ENCODE measurements at places on chromosomes 16 and 17.
A peak's percentile ranks its signal among the peaks of the same experiment; 100 is the strongest.

- DNase-seq, result no peak
Measured at GRCh38 chr16:29854520-29855100, 8.4 kb downstream of the CDIPT start.

DNA sequence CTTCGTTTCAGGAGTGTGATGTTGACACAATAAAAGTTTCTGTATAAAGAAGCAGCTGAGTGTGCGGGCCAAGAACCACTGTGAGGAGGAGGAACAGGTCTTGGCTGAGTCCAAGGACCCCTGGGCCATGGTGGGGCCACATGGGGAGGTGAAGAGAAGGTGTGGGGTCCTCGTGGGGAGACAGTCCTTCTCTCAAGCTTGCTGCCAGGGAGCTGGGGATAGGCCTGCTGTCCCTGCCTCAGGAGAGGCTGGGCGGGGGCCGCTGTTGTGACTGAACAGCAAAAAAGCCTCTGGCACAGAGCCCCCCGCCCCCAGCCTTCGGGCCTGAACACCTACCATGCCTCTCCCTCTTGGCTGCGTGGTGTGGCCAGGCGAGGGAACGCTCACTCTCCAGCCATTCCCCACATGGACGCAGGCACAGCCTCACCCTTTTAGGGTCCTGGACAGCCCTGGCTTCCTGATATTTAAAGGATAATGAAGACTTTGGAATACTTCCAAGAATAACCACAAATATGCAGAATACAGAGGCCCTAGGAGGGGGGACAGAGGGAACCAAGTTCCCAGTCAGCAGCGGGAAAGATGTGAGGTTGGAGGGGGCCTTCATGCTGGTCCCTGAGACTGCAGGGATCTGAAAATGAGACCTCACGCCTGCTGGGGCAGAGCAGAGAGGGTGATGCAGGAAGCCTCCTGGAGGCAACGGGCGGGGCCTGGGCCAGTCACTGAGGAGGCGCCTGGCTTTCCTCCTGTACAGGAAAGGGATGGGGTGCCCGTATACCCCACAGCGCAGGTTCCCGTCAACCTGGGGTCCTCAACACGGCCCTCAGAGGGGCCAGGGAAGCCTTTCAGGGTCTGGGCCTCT lies 100.0 kb upstream of the CREBBP start:
- DNase-seq, result no peak

GRCh38 chr16:29710227-29711219 lies 31.5 kb downstream of the QPRT start:
- DNase-seq, result no peak

- DNase-seq, result no peak
Measured at GRCh38 chr16:85847681-85848601, 48.4 kb downstream of the COX4I1 start.

DNA sequence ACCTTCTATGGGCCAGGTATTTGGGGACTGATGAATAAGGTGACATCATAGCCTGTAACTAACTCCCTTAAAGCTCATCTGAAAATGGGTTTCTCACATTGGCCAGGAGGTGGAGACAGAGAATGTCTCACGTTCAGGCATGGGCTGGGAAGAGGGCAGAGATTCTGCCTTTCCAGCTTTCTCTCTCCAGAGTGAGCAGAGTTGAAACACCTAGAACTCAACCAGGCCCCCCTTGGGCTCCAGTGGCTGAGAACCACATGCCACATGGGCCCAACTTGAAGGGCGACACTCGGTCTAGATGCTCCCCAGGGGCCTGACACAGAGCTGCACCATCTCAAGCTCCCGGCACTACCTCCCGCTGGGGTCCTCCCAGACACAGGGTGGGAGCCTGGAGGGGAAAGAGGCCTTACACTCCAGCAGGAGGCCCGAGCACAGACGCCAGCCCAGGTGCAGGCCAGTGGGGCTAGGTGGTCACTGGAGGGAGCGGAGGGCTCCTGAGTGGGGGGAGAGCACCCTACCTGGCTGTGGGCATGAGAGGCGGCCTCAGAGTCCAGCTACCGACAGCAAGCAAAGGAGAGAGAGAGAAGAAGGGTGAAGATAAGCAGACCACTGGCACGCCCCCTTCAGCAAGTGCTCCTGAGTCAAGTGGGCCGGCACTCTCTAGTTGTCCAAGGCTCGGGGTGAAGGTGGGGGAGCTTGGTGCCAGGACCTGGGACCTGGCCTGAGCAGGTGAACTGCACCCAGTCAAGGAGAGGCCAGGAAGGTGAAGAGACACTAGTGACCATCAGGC lies 55.9 kb downstream of the MYO18A start:
- no peak for DNase-seq

- DNase-seq, result peak; percentile 85
Measured at GRCh38 chr17:29615492-29616299, 7.0 kb downstream of the CORO6 start.

DNA sequence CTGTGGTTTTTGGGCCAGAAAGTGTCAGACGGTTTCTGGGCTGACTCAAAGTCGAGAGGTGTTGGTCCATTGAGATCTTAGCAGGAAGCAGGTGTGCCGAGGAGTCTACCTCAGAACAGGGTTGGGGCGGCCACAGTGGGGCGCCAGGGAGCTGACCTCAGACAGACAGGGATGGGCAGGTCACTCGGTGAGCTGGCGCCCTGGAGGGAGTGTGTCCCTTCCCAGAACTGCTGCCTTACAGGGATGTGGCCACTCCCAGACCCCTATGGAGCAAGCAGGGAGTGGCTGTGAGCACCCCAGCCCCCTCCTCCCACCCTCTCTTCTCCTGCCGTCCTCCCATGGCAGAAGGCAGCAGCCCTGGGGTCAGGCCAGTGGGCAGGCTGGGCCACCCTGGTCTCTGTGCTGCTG lies 14.0 kb upstream of the DPEP1 start:
- DNase-seq, result no peak

DNA sequence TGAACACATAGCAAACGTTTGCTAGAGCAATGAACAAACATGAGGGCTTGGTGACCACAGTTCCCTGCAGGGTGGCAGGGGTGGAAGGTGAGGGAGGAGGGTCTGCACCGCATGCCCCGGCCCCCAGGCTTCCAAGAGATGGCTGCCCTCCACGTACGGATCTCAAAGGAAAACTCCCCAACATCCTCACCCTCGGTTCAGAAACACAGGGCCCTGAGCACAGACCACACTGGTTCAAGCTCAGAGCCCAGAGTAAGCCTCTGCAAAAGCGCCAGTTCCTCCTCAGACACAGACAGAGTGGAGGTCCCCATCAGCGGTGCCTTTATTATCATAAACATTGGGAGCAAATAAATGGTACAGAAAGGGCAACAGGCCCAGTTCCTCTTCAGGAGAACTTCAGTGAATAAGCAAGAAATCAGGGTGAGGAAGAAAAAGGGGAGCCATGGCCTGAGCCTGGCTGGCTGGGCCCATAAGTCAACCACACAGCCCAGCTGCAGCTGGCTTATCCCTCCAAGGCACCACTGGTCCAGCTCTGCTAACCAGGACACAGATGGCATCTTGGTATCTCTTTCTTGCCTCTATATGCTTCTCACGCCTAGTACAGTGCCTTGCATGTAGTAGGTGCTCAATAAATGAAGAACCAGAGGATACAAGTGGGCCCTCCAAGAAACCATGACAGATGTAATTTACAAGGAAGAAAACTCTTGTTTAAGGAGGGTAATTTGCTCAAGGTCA lies 11.0 kb downstream of the MPO start:
- no peak for DNase-seq

DNA sequence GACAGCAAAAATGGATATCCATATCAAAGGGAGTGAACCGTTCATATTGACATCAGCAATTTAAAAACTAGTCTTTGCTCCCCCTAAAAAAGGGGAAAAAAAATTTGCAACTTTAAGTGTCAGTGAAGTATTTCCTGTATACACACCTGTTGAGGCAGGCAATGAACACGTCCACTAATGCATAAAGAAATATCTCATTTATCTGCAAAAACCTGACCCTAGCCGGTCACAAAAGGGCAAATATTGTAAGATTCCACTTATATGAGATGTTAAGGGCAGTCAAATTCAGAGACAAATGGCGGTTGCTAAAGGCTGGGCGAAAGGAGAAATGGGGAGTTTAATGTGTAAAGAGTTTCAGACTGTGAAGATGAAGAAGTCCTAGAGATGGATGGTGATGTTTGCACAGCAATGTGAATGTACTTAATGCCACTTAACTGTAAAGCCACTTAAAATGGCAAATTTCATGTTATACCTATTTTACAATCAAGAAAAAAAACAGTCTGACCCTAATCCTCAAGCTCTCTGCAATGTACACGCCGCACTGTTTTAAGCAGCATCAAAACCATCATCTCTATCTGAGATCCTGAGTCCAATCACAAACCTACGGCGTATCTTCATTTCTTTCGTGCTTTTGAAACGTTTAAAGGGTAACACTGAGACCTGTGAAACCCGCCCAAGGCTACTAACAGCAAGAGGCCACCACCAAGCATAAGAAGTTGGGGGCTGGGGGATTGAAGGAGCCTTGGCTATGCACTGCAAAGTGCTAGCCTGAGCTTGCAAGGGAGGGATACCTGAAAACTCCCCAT lies 1.1 kb downstream of the PARN start:
- DNase-seq, result no peak

- DNase-seq, result no peak
Measured at GRCh38 chr17:279776-280175, 72.8 kb downstream of the RPH3AL start.

- no peak for DNase-seq
Measured at GRCh38 chr16:9235867-9236266, 144.4 kb downstream of the HAPSTR1 start.

DNA sequence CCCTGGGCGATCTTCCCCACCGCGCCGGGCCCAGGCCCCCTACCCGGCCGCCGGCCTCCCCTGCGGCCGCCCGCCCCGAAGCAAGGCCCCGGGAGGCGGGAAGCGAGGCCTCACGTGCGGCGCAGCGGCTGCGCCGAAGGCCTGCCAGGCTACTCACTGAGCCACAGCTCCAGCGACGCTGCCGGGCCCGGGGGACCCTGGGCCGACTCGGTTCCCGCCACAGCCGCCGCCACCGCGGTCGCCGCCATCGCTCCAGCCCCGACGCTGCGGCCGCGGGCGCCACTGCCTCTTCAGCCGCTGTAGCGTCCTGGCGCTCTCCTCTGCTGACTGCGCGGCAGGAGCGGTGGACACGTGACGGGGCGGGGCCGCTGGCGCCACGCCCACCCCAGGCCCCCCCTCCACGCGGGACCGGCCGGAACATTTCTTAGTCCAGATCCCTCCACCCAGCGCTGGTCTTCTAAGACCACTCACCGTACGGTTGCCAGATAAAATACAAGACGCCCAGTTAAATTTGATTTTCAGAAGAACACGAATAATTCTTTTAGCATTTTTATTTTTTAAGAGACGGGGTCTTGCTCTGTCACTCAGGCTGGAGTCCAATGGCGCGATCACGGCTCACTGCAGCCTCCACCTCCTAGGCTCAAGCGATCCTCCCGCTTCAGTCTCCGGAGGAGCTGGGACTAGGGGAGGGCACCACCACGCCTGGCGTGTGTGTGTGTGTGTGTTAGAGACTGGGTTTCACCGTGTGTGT lies at the start of gene GGA2:
TSS of gene GGA2 (minus strand) at position 331 of the 751 bp plus-strand sequence. CDS start at position 248, 83 bp downstream.
- DNase-seq, result peak; percentile 81

DNA sequence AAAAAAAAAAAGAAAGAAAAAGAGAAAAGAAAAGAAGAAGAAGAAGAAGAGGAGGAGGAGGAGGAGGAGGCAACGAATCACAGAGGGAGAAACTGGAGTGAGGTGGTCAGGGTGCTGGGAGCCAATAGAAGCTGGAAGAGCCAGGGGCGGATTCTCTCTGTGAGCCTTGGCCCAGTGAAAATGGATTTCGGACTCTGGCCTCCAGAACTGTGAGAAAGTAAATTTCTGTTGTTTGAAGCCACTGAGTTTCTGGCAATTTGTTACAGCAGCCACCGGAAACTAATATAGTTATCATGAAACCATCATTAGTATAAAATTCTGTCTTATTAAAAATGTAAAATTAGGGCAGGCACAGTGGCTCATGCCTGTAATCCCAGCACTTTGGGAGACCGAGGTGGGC lies 27.7 kb upstream of the WFIKKN2 start:
- no peak for DNase-seq

DNA sequence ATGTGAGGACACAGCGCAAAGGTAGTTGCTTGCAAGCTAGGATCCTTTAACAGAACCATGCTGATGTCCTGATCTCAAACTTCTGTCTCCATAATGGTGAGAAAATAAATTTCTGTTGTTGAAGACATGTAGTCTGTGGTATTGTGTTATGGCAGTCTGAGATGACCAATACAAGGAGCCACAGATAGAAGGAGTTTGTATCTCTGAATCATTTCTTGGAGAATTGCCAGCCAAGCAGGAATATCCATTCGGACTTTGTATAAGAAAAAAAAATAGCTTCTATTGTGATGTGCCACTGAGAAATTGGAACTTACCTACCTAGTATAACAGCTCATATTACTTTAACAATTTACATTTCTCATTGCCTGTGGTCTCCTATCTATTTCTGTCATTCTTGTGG lies 447.6 kb upstream of the CA10 start:
- DNase-seq, result no peak

GRCh38 chr17:64278614-64279013 lies 15.6 kb upstream of the TEX2 start:
- DNase-seq, result no peak

DNA sequence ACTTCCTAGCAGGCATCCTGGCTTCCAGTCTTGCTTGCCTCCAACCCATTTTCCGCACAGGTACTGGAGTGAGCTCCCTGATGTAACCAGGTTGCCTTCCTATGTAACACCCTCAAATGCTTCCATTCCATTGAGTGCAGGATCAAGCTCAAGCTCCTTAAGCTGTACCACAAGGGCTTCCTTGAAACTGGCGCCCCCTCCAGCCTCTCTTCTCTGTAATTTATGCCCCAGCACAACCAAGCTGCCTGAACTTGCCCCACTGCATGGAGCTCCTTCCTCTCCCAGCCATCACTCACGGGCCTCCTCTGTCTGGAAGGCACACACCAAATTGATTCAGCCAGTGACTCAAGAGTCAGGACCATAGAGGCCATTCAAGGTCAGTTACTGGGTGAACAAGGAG lies 234.8 kb upstream of the RPL38 start:
- no peak for DNase-seq

GRCh38 chr17:46943501-46944393 lies 20.8 kb downstream of the GOSR2 start:
- DNase-seq, result no peak

DNA sequence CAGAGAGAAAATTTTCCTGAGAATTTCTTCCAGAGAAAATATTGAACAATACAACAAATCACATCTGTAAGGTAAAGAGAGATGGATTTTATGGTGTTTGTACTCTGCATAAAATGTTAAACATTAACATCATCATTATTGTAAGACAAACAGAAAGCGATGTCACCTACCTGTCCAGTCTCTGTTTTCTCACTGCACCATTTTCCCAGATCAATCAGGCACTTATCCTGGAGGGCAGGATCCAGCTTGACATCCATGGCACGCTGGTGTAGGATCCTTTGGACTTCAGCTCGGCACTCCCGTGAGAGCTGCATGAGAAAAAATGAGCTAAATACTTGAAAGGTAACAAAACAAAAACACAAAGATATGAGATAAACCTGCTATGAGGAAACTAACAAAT lies 55.9 kb upstream of the CLEC18B start:
- no peak for DNase-seq

Data from T-helper 1 cell (primary cell).